CD14-positive monocyte (primary cell): ENCODE measurements at places on chromosomes 4 and X. TPM values are rescaled to one million over a fixed set of nuclear protein-coding genes. Genes with fewer than 3 reads are reported as not detected.
A peak's percentile ranks its signal among the peaks of the same experiment; 100 is the strongest.

DNA sequence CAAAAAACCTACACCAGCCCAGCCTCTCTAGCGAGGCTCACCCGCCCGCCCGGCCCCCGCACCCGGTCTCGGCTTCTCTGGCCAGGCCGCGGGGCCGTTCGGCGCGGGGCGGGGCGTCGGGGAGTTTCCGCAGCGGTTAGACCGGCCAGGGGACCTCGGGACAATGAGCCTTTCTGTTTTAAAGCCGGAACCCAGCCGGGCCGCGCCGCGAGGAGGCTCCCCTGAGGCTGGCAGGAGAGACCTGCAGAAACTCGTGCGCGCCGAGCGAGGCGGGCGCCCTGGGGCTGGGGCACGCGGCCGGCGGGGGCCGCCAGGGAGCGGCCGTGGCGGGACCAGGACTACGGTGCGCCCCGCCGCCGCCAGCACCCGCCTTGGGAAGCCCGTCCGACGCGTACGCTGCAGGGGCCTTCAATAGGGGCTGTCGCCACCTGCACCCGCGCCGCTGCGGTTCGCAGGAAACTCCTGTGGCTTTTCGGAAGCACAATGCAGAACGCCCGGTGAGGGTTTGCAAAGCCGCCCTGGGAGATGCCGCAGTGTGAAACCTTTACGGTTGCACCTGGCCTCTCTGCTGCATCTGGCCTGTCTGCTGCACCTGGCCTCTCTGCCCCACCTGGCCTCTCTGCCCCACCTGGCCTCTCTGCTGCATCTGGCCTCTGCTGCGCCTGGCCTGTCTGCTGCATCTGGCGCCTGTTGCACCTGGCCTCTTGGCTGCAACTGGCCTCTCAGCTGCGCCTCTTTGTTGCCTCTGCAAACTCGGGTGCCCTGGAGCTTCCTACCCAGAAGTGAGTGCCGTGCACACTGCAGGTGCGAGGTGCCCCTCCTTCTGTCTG lies 63.9 kb downstream of the TRAPPC11 start:
- DNase-seq, result peak; percentile 51

PASD1 gene
- polyA plus RNA-seq, result not detected

DNA sequence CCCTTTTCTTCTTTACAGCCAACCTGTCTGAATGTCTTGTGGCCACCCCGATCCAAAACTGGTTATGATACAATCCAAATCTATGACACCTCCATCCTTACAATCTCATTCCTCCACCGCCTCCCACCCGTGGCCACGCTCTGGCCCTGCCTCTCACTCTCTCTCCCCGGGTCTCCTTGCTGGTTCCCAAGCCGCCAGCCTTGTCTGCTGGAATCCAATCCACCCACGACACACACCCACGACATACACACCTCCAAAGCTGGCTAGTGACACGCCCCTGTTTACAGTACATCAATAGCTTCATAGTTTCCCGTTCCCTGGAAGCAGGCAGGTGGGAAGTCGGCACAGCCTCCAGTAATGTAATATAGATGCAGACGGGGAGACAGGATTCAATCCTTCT lies 99.0 kb downstream of the WFS1 start:
- DNase-seq, result no peak

DNA sequence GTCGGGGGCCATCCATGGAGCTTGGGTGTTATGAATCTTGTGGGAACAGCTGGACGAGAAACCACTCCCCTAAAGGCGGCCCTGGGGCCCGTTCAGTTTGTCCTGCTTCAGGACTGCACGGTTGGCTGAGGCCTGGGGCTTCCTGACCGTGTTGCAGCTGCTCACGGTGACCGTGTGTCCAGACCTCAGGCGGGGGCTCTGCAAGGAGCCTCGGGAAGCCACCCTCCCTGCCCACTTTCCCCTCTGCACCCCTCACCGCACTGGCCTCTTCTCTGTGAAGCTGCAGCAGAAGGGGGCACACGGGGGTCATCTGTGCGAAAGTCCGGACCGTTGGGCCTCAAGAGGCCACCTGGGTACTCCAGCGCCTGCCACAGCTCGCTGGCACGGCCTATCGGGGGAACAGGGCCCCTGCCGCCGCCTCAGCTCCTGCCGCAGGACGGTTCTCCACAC lies 29.4 kb downstream of the UVSSA start:
- DNase-seq, result no peak
